ENCODE measurements at places on chromosomes 5 and 9.

GRCh38 chr9:134065612-134066419 lies 2.0 kb downstream of the BRD3 start:
- peak; percentile 75 for DNase-seq

- DNase-seq = no peak
Measured at GRCh38 chr5:117701062-117701461, 1126.4 kb upstream of the SEMA6A start.

GRCh38 chr9:18268381-18268780 lies 205.6 kb upstream of the ADAMTSL1 start:
- no peak for DNase-seq

DNA sequence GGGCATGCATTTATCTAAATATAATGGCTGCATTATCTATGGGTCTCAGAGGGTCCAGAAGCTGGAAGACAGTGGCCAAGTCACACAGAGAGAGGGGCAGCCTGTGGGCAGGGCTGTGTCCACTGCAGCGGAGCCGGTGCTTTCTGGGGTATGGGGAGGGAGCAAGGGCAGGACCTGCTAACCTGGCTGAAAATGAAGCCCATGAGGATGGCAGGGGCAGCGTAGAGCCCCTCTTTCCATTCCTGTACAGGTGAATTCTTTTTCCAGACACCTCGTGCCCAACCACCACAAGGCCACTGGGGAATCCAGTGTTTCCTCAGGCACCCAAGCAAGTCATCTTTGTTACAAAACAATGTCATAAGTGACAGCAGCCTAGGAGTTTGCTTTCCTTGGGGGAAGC lies 305.9 kb upstream of the IRX4 start:
- no peak for DNase-seq

GRCh38 chr9:83999141-83999918 lies 18.7 kb downstream of the RMI1 start:
- no peak for DNase-seq

- DNase-seq = no peak
Measured at GRCh38 chr5:38789134-38789533, 56.7 kb upstream of the OSMR start.

DNA sequence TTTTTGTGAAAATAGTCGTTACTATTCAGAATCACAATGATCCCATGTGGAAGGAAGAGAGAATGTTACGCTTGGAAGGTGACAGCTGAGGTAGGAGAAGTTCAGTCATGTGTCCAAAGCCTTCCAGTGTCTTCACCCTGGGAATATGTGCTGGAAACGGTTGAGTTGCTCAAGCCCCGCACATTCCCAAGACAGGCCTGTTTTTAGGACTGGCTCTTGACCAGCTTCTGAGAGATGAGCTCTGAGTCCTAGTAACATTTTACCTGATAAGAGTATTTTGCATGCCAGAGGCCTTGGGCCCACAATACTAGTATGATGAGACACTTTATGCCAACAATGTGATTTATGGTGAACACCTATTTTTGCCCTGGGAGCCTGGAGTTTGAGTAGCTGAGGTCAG lies 101.7 kb downstream of the LMNB1 start:
- no peak for DNase-seq

Measured in CD8-positive, alpha-beta memory T cell (primary cell).